ENCODE measurements at places on chromosomes 13 and 19. TPM values are rescaled to one million over a fixed set of nuclear protein-coding genes. Genes with fewer than 3 reads are reported as not detected.

Gene KCNN4
- total RNA-seq, result 53.0 TPM

Gene DZIP1
- 0.26 TPM for total RNA-seq

Gene ASPDH
- total RNA-seq, result not detected

Gene LONP1
- 134 TPM for total RNA-seq

Gene SLC25A41
- 0.44 TPM for total RNA-seq

Gene CBY2
- total RNA-seq, result not detected

Gene KLK15
- total RNA-seq, result not detected

Gene P2RY11
- total RNA-seq, result 43.7 TPM

- DNase-seq, result no peak
Measured at GRCh38 chr13:43036351-43037250, 13.2 kb downstream of the DNAJC15 start.

GRCh38 chr13:24279327-24280110 lies 29.9 kb upstream of the C1QTNF9 start:
- peak; percentile 25 for DNase-seq

- DNase-seq, result peak; percentile 50
Measured at GRCh38 chr19:13978351-13979243, 26.3 kb downstream of the DCAF15 start.

GRCh38 chr13:39531646-39532045 lies 71.3 kb downstream of the LHFPL6 start:
- DNase-seq, result no peak

DNA sequence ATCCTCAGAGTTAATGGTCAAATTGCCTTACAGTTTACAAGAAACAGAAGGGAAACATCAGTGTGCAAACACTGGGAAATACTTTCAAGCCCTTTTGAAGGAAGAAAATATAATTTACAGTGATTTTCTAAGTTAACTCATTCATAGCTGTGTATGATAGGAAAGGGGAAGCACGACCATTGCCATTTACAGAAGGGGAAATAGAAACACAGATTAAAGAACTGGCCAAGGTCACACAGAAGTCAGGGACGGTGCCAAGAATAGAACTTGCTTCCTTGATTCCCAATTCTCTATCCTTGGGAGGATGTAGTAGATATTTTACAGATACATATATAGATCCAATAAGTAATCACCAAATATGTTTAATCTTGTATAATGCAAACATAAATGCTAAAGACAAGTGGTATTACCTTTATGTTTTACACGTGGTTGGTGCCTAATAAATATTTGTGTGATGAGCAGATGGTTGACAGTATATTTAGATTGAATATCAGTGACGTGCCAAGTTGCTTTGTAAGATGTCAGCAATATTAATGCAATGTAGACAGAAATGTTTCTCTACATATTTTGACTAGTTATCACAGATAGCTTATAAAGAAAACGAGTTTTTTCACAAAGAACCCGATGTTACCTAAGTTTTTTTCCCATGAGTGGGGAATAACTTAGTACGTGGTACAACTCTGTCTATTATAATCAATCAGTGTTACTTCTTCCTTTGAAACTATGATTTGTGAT lies 73.1 kb downstream of the FLT1 start:
- no peak for DNase-seq

DNA sequence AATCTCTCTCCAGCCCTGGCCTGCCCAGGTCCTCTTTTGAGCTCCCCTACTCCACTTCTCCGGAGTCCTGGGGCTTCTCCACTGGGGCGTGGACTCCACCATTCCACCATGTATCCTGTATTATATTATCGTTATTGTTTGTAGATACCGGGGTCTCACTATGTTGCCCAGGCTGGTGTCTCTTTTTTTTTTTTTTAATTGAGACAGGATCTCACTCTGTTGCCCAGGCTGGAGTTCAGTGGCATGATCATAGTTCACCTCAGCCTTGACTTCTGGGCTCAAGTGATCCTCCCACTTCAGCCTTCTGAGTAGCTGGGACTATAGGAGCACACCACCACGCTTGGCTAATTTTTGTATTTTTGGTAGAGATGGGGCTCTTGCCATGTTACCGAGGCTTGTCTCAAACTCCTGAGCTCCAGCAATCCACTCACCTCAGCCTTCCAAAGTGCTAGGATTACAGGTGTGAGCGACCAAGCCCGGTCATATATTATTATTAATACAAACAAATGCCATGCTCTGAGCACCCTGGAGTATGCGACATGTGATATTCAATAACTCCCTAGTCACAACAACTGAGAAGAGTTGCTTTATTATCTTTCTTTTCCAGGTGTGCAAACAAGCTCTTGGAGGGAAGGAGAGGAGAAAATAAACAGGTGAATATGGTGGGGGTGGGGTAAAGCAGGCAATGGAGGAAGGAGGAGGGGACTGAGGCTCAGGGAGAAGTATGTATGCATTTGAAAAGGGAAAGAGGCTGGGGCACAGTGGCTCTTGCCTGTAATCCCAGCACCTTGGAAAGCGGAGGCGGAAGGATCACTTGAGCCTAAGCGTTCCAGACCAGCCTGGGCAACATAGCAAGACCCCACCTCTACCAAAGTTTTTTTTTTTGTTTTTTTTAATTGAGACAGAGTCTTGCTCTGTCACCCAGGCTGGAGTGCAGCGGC lies 2.8 kb upstream of the CERS4 start:
- no peak for DNase-seq

DNA sequence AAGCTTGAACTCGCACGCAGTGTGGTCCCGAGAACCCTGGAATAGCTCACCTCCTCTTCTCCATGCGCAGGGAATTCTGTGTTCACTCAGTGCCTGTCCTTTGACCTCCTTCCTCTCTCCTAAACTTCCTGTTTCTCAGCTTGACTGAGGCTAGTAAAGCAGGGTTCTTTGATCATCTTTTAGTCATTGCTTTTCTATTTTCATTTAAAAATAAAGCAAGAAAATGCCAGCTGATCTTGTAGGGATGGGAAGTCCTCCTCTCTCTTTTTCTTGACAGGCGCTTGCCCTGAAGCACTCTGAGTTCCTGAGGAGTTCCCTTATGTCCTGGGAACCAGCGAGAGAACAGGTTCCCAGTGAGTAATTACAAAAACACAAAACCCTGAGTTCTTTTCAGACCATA lies 62.8 kb downstream of the ARHGEF7 start:
- DNase-seq, result no peak

- no peak for DNase-seq
Measured at GRCh38 chr19:1302533-1303239, 17.0 kb downstream of the EFNA2 start.

DNA sequence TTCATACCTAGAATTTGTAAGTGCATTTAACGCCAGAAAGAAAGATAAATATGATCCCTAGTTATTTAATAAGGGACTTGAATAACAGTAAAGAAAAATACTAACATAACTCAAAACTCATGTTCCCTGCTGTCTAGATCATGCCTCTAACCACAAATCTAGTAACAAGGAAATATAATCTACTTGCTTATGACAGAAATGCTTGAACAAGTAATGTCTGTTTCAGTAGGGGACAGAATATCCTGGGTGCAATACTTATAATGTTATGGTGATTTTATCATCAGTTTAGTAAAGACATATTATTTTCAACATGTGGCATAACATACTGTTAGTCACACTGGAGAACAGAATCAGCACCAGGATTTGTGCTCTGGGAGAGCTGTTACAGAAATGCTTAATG lies 861.9 kb upstream of the SLITRK1 start:
- no peak for DNase-seq

GRCh38 chr13:31774186-31774750 lies 34.9 kb downstream of the RXFP2 start:
- no peak for DNase-seq

GRCh38 chr13:110414931-110415330 lies 107.8 kb downstream of the COL4A2 start:
- DNase-seq, result no peak

GRCh38 chr13:113567681-113568080 lies 16.9 kb upstream of the TFDP1 start:
- no peak for DNase-seq
